ENCODE measurements at places on chromosomes 16 and 17.
A peak's percentile ranks its signal among the peaks of the same experiment; 100 is the strongest.

DNA sequence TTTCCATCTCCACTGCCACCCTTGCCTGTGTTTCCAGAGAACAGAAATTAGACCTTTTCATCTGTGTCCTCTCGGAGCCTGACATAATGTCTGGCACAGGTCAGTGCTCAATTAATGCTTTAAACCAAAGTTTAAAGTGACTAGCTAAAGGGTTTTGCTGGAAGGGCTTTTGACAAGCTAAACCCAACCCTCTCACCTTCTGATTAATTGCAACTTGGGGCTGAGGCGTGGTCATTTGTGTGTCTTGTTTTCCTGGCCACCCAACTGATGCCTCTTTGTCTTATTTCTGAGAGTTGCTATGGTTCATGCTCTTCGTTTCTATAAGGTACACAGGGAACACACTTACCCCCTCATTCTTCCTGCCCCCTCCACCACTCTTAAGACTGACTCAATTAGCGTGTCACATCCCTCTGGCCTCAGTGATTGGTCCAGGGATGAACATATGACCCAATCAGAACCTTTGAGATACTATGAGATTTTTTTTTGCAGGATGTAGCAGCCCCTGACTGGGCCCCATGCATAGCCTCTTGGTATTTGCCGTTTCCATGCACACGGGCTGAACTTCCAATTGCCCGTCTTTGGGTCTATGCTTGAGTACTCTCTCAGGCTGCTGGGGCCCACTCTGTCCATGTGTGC, 15.8 kb upstream of the BRD7 start:
- no peak for DNase-seq

DNA sequence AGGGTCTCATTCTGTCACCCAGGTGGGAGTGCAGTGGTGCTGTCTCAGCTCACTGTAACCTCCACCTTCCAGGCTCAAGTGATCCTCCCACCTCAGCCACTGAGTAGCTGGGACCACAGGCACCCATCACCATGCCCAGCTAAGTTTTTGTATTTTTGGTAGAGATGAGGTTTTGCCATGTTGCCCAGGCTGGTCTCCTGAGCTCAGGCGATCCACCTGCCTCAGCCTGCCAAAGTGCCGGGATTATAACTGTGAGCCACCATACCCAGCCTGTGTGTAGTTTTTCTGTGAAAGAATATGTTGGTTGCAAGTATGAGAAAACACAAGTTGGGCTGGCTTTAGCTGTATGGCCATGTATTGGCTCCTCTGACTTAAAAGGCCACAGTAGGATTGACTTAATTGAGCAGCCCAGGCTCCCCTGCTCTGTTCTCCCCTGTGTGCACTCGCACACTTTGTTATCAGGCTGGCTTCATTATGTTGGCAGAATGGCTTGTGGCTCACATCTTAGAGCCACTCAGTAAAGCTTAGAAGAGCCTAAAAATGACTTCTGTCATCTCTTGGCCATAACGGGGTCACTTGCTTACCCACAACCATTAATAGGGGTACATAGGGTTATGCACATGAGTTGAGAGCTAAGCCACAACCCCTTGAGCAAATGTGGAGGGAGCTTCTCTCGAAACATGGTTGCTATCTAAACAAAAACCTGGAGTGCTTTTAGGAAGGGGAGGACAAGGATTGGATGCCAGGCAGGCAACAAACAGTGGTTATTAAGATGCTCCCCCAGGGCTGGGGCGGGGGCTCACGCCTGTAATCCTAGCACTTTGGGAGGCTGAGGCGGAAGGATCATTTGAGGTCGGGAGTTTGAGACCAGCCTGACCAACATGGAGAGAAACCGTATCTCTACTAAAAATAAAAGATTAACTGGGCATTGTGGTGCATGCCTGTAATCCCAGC, 6.1 kb downstream of the HAPSTR1 start:
- DNase-seq = no peak

GRCh38 chr16:55506083-55506482, 2.8 kb upstream of the LPCAT2 start:
- DNase-seq = no peak

GRCh38 chr16:81797443-81797842, 18.4 kb downstream of the PLCG2 start:
- no peak for DNase-seq

GRCh38 chr17:57402681-57403180, 146.4 kb downstream of the MSI2 start:
- no peak for DNase-seq

GRCh38 chr17:67992548-67993152, 3.6 kb downstream of the C17orf58 start:
- DNase-seq = no peak

DNA sequence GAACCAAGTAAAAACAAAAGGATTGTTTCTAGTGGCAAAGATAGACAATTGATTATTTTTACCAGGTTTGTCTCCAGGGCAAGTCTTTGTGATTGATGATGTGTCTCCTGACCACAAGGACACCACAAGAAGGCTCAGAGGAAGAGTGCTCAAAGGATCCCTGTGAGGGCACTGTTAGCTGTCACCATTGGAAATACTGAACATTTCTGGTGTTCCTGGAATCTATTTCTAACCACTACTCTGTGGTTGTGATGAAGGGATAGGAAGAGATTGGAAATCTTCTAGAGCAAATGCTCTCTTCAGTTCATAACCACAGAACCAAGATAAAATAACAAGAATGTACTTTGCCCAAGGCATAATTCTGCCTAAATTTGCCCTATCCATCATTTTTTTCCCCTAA, 15.3 kb downstream of the RNF43 start:
- DNase-seq = no peak

DNA sequence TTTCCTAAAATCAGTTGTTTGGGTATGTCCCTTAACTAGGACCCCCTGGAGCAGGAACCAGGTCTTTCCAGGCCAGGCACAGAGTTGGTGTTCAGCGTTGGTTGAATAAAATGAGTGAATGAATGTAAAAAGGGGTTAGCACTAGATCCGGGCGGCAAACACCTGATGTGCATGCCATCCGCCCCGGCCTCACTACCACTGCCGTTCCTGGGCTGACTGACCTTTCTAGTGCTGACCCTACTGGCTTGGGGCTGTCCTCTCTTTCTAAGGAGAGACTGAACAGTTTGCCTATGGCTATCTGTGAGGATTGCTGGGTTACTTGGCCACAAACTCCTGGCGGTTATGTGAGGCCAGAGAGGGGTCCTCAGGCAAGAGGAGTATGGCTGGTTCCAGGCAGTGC, 10.1 kb upstream of the PHF12 start:
- no peak for DNase-seq

- DNase-seq = no peak
These were observed 47.9 kb upstream of the SREBF1 start for GRCh38 chr17:17884391-17885357.

GRCh38 chr16:86892509-86892908, 314.2 kb downstream of the FOXL1 start:
- no peak for DNase-seq

DNA sequence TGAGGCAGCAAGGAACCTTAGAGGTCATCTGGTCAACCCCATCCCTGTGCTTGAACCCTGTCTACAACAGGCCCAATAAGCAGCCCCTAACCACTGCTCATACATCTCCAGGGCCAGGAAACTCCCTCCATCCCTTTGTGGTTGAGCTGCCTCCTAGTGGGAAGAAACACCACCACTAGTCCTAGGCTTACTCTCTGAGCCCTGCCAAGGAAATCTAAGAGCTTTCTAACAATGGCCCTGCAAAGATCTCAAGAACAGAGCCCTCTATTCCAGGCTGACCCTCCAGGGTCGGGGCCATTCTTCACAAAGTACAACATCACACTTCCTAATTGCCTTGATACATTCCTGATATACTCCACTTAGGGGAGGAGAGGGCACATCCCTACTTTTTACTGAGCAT, 5.8 kb downstream of the ACLY start:
- DNase-seq = no peak

DNA sequence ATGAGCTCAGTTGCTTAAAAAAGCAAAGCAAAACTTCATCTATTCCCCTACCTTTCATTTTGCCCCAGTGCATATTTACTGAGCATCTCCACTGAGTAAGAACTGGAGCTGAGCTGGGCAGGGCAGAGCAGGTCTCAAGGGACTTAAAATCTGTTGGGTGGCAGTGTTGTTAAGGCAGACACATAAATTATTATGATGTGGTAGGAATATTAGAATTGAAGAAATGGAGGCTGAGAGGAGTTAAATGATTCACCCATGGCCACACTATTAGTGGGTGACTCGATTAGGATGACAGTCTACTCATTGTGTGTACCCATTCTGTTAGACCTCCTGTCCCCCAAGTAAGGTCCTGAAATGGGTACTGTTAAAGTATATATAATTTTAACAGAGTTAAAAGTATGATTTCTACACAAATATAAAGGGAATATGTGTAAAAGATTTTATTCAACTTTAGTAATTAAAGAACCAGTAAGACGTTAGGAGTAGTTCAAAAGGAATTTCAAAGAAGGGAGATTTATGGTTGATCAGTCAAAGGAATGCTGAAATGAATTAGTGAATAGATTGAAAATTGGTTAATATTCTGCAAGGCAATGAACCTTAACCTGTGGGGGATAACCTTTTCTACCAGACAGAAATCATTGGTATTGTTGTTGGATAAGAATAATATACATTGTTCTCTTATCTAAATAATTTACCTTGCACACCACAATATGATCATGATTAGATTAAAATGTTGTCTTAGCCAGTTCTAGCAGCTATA, 17.5 kb downstream of the ITGB3 start:
- no peak for DNase-seq

DNA sequence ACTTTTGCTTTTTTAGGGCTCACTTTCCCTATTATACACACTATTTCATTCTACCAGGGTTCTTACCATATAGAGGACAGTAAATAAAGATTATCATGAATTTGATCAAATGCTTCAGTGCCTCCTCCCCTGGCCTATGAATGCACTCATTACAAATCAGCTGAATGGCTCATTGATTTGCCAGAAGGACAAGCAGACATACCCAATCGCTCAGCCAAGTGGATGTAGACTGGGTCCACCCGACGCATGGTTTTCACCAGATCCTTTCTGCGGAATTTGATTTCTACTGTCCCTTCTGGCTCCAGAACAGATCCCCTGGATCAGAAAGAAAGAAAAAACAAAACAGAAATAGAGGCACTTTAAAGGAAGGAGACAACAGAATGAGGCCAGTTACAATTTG, 162.6 kb downstream of the AATF start:
- no peak for DNase-seq

DNA sequence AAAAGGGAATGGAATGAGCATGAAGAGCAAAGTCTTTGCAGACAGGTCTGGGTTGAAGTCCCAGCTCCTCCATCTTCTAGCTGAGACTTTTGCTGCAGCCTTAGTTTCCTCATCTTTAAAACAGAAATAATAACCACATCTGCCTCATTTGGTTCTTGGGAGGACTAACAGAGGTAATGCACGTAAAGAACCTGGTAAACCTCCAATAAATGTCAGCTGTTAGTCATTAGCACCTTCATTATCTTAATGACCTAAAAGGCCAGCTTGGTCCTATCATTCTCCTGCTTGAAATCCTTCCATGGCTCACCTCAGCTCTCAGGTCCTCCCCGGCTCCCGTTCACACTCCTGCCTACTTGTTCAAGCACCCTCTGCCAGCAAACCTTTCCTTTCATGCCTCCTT, 51.8 kb downstream of the SKAP1 start:
- no peak for DNase-seq

DNA sequence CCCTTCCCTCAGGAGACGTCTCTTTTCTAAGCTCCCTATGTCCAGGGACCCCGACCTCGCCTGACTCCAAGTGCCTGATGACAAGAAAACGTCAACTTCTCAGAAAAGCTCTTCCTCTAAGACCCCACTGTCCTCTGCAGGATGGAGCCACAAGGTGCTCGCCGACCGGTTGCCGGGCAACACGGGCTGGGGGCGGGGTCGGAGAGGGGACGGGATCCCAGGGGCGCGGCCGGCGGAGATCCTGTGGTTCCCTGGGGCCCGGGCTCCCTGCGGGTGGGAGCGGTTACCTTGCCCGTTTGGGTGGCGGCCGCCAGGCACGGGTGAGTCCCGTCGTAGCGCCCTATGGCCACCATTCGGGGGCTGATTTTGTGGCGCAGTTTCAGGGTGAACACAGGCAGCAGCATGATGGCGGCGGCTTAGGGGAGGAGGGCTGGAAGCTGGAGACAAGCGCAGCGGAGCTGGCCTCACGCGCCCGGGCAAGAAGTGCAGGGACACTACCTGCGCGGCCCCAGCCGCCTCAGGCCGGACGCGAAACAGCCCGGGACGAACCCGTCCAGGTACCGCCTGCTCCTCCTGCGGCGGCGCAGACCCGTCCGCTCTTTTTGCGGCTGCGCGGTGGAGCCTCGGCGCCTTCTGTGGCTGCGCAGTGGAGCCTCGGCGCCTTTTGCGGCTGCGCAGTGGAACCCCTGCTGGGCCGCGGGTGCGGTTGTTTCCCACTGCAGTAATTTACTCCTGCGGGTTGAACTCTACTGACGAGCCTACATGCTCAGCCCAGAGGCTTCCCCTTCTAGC, at the start of gene BBS2:
Gene BBS2 (minus strand): TSS at position 566 of the 792 bp plus-strand sequence. CDS start 162 bp downstream, at position 404.
- peak; percentile 78 for DNase-seq

GRCh38 chr17:78939615-78940014, 14.4 kb upstream of the TIMP2 start:
- no peak for DNase-seq

- peak; percentile 80 for DNase-seq
These were observed at the start of gene MSL1 for GRCh38 chr17:40121181-40122135. MSL1 (plus strand) TSS chr17:40121971; CDS start chr17:40122613, 642 bp downstream.

All from stimulated activated CD4-positive, alpha-beta T cell treated with anti-CD3 and anti-CD28 coated beads, Interleukin-1b, Interleukin-23, amount 100 ng/mL, for 24 hours (primary cell).